GM06990 (cell line): ENCODE measurements at places on chromosomes 16 and 17.

GRCh38 chr16:88503374-88503770 lies 50.3 kb downstream of the ZFPM1 start:
- no peak for DNase-seq

DNA sequence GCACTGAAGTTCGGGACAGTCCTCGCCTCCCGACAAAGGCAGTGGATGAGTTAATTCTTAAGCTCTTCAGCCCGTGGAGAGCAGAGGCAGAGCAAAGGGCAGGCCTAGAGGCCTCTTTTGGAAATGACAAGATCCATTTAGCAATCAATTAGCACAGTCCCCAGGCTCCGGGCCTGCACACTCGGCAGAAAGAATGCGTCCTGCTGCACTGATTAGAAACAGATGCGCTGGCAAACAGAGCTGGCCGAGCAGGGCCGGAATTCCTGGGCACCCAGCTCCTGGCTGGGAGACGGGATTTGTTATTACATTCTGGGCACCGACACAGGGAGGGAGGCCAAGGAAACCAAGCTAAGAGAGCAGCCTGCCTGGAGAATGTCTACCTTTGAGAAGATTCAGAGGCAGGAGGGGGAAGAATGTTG lies 162.9 kb downstream of the COPRS start:
- DNase-seq: no peak

GRCh38 chr16:56319376-56319775 lies 106.0 kb downstream of the AMFR start:
- DNase-seq: no peak

DNA sequence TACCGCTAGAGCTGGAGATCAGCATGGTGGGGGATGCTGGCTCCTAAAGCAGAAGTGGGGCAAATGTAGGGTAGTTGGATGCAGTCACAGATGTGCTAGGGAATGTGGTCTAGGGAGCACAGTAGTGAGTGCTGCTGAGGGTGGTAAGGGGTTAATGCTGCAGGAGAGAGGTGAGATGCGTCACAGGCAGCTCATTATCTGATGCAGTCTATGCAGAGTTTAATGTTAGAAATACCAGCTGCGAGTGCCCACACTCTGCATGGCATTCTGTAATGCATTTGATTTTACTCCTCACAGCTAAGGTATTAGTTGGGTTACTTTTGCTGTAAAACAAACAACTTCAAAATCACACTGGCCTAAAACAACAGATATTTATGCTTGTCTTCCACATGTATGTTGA lies 491.3 kb upstream of the HSBP1 start:
- no peak for DNase-seq

DNA sequence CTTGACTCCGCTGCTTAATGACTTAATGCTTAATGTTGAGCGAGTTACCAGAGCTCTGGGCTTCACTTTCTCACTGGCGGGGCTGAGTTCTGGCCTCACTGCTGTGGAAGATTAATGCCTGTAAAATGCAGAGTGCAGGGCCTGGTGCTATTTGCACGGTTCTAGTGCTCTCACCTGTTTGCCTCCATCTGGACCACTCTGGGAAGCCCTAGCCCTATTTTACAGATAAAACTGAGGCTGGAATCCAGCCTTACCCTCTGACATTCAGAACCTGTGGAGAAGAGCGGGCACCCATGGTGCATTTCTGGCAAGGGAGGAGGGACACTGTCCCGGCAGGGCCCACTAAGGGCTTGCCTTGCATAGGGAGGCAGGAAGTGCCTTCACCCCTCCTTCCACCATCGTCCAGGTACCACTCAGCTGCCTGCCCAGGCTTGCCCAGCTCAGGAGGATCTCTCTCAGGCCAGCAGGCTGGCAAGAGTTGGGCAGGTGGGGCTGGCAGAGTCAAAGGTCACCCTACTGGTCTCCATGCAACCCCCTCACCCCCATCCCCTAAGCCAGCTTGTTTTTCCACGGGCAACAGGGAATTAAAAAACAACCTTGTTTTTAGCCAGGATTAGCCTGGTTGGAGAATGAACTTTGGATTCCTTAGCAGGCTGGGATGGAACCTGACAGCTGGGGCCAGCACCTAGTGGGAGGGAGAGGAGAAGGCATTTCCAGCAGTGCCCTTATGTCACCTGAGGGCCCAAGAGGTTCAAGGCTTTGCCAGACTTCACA lies 4.1 kb upstream of the UBALD1 start:
- DNase-seq: no peak

DNA sequence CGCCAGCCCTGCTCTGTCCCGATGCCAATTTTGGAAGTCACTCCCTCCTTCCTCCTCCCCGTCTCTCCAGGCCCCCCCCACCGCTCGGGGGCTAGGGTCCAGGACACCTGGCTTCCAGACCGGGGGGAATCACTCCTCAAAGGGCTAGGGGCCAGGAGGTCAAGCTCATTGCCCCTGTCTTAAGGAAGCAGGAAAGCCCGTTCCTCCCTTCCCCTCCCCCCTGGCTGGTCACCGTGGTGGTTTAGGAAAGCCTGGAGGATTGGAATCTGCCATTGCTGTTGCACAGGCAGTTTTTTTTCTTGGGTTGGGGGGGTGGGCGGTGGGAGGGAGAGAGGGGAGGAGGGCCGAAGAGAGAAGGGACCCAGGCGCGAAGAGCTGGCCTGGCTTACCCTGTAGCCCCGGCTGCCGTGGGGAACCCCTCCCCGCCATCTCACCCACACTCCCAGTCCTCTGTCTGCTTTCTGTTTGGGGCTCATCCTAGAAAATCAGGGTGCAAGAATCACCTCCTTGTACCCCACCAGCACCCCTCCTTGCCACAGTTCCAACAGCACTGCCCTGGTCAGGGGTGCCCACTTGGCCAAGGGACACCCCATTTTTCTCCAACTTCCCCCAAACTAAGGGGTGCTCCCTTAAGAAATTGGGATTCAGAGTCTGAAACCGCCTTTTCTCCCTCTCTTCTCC lies 2.9 kb upstream of the BCL6B start:
- no peak for DNase-seq

- DNase-seq: no peak
Observed at GRCh38 chr16:81554979-81555378, 110.4 kb downstream of the CMIP start.

DNA sequence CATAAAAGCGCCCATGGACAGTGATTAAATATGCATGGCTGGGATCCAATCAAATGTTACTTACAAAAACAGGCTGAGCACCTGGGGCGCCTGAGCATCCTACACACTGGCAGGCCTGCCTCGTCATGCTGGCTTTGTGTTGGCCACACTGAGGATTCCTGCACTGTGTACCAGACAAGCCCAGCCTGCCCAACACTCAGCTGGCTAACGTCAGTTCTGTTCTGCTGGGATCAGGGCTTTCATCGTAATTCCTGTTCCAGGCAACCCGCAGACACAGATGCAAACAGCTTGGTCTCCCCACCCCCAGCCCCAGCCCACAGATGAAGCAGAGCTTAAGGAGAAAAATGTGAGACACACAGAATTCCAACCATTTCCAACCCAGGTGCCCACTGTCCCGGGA lies 30.7 kb downstream of the PIMREG start:
- no peak for DNase-seq

- no peak for DNase-seq
Observed at GRCh38 chr17:16906680-16907079, 65.2 kb downstream of the TNFRSF13B start.

DNA sequence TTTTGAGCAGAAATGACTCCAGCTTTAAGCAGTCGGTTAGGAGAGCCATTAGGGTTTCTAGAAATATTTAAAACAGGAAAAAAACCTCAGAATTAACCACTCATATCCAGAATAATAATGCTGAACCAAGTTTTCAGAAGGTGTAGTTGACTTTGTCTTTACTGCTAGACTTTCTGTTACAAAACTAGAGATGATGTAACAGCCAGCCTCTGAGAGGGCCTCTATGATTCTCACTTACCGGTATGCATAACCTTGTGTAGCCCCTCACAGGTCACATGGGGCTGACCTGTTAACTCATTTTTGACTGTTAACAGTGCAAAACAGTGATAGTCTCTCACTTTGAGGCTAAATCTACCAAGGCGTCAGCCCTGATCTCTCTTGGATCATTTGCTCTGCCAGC lies 74.3 kb downstream of the TEX14 start:
- DNase-seq: peak; percentile 39

DNA sequence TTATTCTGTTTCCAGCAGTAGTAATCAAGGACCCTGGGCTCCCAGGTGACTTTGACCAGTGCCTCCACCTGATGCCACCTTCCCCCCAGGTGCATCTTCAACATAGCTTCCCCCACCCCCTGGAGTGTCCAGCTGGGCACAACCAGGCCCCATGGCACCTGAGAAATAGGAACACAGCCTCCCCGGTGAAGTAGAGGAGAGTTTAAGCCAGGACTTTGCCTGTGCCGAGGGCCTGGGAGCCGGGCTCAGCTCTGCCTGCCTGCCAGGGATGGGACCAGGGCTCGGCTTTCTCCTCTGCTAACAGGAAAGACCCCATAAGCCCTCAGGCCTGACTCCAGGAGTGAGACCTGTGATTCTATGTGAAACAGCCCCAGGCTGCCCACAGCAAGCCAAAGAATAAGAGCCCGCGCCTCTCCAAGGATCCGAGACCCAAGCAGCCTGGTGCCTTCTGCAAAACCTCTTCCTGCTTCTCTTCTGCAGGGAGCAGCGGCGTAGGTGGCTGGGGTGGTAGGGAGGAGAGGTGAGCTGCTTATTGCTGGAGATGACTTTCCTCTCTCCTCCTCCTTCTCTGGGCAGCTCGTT lies 16.4 kb upstream of the RBFOX3 start:
- DNase-seq: no peak

DNA sequence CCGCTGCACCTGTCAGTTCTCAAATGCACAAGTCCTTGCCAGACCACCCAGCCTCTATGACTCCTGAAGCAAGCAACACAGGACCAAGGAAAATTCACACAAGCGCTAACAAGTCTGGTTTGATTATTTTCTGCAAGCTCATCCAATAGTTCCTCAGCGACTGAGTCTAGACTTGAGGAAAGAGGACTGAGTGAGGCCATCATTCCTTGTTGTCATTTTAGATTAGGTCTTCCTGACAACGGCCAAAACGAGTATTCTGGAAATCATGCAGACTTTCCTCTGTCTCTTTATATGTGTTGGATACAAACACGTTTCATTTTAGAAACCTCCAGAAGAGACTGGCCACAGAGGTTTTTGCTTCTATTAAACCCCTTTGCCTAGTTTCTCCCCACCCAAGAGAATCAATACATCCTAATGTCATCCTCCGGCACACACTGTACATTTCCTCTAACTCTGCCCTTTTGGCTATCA lies 561 bp downstream of the CCDC47 start:
- DNase-seq: no peak

DNA sequence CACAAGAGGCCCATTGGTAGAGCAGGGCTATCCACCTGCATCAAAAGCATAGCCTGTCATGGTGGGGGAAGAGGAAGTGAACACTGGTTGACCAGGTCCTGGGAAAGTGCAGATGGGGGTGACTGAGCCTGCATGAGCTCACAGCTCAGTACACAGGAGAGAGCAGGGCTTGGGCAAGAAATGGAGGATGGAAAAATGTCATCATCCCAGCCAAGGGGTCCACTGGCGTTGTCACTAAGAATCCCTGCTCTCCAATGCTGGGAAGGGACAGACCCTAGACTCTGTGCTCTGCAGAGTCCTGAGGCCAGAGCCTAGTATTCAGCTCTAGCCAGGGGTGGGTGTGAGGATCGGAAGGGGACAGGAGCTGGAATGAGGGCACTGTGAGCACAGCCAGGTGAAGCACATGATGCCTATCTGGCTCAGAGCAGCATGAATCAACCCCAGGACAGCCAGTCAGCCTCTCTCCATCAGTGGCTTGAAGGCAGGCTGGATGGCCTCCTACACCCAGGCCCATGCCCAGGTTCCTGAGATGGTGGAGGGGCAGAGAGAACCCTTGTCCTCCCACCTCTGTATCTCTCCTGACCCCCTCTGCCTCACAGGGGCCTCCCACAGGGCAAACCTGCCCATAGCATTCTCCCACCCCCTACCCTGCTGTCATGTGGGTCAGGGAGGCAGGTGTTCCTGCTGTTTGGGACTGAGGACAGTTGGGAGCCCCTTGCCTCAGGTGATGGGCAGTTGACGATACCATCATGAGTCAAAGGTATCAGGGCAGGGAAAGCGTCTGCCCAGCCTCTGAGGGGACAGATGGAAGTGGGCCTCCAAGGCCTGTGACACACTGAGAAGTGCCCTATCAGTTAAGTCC lies 13.8 kb upstream of the CTCF start:
- DNase-seq: no peak

GRCh38 chr17:9150446-9151090 lies 129.3 kb downstream of the NTN1 start:
- no peak for DNase-seq

DNA sequence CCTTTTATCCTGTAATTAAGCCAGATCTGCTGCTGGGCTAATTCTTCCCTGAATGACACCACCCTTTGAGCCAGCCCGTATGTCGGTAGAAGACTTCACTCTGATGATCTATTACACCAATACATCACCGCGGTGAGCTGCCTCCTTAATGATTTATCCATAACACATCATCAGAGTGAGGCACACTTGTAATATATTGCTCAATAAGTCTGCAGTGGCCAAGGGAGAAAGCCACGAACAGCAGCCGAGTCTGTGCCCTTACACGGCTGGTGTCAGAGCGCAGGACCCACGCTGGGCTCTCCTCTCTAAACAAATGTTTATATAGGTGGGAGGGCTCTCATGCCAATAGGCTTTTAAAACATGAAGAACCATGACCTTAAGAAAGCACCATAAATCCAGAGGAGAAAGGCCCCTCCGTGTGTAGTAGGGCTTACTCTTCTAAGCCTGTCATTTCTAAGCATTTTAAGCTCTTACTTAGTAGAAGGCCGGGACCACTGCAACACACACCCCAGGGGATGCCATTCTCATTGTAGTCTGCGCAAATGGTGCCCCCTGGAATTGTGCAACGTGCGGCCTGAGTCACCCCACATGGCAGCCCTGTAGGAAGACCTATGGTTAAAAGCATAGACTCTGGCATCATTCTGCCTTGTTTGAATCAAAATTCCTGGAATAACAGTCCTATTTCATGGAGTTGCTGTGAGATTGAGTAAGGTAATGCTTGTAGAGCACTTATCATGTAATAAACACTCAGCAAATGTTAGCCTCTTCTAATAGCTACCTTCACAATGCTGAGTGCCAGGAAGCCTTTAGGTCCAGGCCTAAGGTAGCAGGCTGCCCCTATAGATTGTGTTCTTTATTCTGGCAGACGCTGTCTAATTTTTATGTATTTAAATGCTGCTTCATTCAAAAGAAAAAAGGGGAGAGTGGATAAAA lies 26.1 kb downstream of the MRPS23 start:
- DNase-seq: no peak

DNA sequence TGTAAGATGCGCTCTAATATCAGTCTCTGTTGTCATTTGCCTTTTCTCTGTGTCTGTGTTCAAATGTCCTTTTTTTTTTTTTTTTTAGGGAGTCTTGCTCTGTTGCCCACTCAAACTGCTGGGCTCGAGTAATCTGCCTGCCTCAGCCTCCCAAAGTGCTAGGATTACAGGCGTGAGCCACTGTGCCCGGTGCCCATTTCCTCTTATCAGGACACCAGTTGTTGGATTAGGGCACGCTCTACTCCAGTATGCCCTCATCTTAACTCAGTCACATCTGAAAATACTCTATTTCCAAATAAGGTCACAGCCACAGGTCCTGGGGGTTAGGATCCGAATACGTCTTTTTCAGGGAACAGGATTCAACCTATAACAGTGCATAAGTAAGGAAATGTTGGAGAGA lies 1.9 kb upstream of the TRIM47 start:
- no peak for DNase-seq
